Osteocyte (in vitro differentiated cells): ENCODE measurements at places on chromosomes 2 and 18. TPM values are rescaled to one million over a fixed set of nuclear protein-coding genes. Genes with fewer than 3 reads are reported as not detected.
A peak's percentile ranks its signal among the peaks of the same experiment; 100 is the strongest.

GRCh38 chr2:129469871-129470270 lies 509.6 kb upstream of the RAB6C start:
- DNase-seq: no peak

GRCh38 chr2:229640636-229641035 lies 73.7 kb downstream of the DNER start:
- no peak for DNase-seq

DNA sequence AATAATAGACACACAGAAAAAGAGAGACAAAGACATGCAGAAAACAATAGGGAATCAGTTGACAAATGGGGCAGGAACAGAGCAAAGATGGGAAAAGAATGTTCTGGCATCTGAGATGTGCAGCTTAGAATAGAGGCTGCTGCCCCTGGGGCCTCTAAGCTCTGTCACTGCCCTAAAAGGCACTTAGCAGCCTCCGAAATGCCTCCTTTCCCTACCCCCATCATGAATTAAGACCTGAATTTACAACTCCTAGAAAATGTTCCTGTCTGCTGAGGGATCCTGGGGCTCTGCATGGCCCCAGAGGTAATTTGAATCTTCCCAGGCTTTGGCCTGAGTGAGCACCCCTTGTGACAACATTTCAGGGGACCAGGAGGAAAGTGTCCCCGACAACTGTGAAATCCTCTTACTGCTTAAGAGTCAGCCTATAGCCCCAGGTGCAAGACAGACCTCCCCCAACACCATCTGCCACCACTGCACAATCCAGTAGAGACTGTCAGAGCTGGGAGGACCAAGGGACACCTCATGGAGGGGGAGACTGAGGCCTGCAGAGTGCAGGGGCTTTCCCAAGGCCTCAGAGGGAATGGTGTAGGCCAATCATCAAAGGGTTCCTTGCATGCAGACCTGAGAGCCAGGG lies 24.8 kb downstream of the MRPL35 start:
- DNase-seq: peak; percentile 38

- DNase-seq: no peak
These were observed 18.5 kb upstream of the FAM171B start for GRCh38 chr2:186675380-186675779.

DNA sequence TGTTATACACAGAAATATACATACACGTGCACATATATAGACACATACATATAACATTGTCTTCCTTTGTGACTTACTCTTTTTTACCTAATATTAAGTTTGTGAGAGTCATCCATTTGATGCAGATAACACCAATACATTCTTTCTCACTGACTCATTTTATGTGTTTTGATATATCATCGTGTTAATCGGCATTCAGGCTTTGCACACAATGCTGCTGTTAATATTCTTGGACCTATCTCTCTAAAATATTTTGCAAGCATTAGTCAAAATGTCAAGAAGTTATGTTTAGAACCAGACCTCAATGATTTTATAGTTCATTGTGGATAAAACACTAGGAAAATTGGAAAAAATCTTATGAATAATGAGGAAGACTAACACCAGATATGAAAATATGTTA lies 441.1 kb downstream of the LRATD1 start:
- DNase-seq: no peak

- peak; percentile 68 for DNase-seq
These were observed 79.5 kb downstream of the LOXHD1 start for GRCh38 chr18:46577546-46577945.

DNA sequence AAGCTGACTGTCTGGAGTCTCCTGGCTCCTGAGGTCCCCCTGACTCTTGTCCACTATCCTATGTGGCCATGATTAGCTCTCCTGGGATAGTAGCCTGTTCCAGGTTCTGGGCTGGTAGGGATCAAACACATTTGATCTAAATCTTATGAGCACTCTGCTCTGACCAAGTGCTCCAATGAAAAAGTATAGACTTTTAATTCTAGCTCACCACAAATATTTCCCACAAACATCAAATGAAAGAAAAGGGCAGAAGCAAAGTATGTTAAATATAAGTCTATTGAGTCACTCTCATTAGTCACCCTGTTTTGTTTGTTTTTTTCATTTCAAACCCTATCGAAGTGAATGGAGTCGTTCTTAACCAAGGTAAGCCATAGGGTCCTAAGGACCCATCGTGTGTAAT lies 39.7 kb upstream of the NEDD4L start:
- DNase-seq: no peak

DNA sequence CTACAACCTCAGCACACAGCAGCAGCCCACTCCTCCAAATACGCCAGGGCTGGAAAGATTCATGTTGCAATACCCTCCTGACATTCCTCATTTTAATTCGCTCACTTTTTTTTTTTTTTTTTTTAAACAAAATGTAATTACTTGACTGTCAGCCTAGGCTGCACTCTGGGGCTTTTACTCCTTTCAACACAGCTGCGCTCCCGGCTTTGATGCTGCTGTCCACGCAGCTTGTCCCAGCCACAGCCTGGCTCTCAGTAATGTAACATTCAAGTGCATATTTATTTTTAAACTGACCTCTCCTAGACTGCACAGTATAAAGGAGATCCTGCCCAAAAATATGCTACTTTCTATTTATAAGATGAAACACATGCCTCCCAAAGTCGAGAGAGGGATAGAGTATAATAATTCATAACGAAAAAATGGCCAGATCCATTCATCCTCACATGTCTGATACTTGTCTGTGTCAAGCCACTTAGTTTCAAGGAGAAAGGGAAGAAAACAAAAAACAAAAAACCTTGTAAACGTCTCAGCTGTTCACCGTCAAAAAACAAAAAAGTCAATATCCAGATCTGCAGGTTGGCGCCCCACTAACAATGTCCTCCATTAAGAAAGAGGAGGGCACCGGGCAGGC lies 949 bp downstream of the CDC42EP3 start:
- DNase-seq: no peak

- DNase-seq: no peak
These were observed 13.8 kb upstream of the MRPL19 start for GRCh38 chr2:75632813-75633212.

- DNase-seq: no peak
These were observed 65.6 kb upstream of the ZNF385B start for GRCh38 chr2:179927041-179927440.

DNA sequence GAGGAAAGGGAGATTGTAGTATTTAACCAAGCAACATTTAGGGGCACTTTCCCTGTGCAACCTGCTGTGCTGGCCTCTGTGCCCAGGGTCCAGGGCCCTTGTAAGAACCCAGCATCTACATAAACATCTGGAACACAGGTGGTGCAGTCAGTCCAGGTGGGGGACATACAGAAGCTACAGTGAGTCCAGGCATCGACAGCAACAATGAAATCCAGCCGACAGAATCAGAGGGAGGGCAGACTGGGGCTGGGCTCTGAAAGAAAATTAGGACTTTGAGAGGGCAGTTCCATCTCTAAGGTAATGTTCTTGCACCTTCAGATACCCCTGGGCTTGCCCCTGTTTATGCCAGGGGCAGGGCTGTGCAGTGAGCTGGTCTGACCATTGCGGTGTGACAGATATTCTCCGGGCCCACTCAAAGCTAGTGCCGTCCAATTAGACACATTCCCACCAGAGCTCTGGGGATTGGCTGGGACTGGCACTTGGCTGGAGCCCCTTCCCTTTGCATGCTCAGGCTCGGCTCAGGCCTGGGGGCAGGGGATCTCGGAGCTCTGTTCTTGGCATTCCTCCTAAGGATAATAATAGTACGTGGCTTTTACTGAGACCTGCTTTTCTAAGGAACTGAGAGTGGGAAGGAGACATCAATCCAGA lies 5.4 kb downstream of the LBH start:
- DNase-seq: no peak

GRCh38 chr18:13431886-13432285 lies 213.3 kb downstream of the LDLRAD4 start:
- DNase-seq: no peak

DNA sequence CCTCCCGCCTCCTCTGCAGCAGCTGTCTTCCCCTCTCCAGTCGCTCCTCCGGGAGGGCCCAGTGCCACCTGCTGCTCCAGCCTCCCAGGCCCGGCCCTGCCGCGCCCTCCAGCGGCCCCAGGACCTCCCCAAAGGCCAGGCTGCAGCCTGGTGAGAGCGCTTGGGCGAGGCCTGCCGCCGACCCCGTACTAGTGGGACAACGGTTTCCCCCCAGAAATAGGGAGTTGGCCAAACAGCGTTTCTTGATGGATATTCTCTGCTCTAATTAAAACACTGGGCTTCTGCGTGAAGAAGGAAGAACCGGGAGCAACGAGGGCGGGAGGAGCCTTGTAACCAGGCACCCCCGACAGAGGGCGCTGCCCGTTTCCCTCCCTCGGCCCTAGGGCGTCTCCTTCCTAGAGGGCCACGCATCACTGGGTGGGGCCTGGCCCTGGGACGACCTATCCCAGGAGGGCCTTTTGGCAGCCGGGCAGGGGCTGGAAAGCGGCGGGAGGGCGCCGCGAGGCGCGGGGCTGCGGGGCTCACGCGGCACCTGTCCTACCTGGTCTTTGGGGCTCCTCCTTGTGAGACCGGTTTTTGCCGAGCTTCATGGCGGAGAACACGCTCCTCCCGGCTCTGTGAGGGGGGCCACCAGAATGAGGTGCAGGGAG lies 25.4 kb upstream of the OTOF start:
- DNase-seq: no peak

- DNase-seq: no peak
These were observed 13.1 kb upstream of the SNTG2 start for GRCh38 chr2:937530-937929.

DNA sequence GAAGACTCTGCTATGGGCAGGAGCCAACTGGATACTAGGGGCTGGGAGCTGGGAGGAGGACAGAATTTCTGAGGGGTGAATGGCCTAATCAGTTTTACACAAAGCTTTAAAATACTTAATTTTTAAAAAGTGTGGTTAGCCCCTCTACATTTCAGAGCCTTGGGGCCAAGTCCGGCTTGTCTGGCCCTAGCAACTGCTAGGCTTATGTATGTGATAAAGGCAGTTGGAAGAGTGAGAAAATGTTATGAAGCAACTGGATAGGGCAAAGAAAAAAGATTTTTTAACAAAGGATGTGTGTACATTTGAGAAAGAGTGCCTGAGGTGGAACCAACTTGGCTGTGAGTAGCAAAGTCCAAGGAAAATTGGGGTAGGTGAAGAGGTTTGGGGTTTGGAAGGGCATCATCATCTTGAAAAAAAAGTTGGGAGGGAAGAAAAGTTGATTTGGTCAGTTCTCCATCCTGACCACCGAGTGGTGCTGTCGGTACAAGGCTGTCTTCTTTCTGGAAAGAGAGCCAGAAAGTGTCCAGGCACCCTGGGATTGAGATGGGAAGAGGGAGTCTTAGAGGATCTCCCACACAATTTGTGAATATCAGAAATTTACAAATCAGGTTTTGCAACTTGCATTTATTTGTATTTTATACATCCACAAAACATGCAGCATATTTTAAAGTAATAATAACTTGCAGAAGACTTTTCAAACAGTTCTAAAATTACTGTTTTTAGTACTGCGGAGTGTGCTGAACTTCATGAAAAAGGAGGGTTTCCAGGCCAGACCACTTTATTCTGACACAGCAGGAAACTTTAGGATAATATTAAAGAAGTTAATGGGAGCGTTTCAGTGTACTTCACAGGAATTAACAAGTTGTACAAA lies 10.5 kb upstream of the CDK15 start:
- DNase-seq: no peak

- DNase-seq: no peak
These were observed 23.6 kb downstream of the FAM171B start for GRCh38 chr2:186717320-186718007.

GRCh38 chr2:457792-458424 lies 170.0 kb upstream of the ALKAL2 start:
- DNase-seq: no peak

DNA sequence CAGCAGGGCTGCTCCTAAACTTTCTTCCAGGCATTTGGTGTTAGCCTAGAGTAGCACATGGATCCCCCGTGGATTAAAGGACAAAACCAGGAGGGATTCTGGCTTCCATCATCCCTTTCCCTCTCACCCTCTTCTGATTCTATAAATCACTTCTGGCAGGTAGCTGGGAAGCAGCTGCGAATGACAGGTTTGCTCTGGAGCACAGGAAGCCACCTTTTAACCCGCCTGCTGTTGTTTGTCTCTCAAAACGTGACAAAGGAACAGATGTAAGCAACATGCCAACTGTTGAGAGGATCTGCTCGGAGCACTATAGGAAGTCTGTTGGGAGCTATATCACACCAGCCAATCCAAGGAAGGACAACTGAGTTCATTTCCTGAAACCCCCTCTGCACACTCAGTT lies 101.9 kb downstream of the ACTR2 start:
- no peak for DNase-seq

DNA sequence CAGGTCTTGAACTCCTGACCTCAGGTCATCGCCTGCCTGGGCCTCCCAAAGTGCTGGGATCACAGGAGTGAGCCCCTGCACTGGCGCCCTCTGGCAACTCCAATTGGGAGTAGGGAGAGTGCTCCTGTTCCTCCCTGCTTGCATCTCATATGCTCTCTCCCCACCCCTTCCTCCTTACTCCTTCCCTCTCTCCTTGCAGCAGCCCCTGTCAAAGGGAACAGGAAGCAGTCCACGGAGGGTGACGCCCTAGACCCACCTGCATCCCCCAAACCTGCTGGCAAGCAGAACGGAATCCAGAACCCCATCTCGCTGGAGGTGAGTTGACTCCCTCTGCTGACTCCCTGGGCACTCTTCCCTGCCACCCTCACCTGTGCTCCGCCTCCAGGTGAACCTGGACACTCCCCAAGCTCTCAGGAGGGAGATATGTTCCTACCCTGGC lies 10.7 kb downstream of the ARID5A start:
- no peak for DNase-seq

DNA sequence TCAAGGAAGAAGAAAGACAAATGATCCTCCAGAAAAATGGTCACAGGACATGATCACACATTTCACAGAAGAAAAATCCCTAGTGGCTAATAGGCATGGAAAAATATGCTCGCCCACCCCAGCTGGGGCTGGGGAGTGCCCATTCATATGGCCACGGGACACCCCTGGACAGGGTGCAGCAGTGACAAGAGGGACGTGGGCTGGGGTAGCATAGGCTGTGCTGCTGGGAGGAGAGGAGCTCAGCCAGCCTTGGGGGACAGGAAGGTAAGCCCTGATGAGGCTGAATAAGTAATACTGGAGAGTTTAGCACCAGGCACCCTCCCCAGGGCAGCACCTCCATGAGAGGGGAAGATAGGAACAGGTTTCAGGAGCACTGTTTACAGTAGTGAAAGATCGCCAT lies 254.9 kb upstream of the HS6ST1 start:
- DNase-seq: peak; percentile 77

GRCh38 chr2:173588931-173589369 lies 234.3 kb downstream of the CDCA7 start:
- DNase-seq: no peak

HOXD8 gene
- not detected in 2 replicates for total RNA-seq

CHRNA1 gene
- total RNA-seq: 0.24 and 0.57 TPM in 2 replicates

SFT2D3 gene
- 7.5 and 8.4 TPM in 2 replicates for total RNA-seq

LBX2 gene
- 1.0 and 1.1 TPM in 2 replicates for total RNA-seq

STAT4 gene
- total RNA-seq: 0.47 and 1.3 TPM in 2 replicates

TCF23 gene
- total RNA-seq: not detected in 2 replicates

MRO gene
- not detected in 2 replicates for total RNA-seq

PROM2 gene
- 1.3 and 1.6 TPM in 2 replicates for total RNA-seq

NHEJ1 gene
- 18.0 and 19.3 TPM in 2 replicates for total RNA-seq

ITGB6 gene
- 0.13 TPM in 2 replicates for total RNA-seq

OSBPL1A gene
- total RNA-seq: 29.7 and 29.8 TPM in 2 replicates

NAGK gene
- 157 and 161 TPM in 2 replicates for total RNA-seq

INPP5D gene
- total RNA-seq: 0.31 and 0.40 TPM in 2 replicates

DYNC2LI1 gene
- total RNA-seq: 16.7 and 18.4 TPM in 2 replicates

KLHL14 gene
- not detected in 2 replicates for total RNA-seq

SERPINB10 gene
- total RNA-seq: not detected in 2 replicates

CYP27A1 gene
- total RNA-seq: 3.2 and 4.1 TPM in 2 replicates

CHCHD5 gene
- total RNA-seq: 24.7 and 31.4 TPM in 2 replicates

SNED1 gene
- 17.6 and 19.4 TPM in 2 replicates for total RNA-seq
